ENCODE measurements at places on chromosomes 4 and X. TPM values are rescaled to one million over a fixed set of nuclear protein-coding genes. Genes with fewer than 3 reads are reported as not detected.

Gene PCDH18
- total RNA-seq = 2.8 TPM

Gene FAAH2
- total RNA-seq = 4.8 TPM

DNA sequence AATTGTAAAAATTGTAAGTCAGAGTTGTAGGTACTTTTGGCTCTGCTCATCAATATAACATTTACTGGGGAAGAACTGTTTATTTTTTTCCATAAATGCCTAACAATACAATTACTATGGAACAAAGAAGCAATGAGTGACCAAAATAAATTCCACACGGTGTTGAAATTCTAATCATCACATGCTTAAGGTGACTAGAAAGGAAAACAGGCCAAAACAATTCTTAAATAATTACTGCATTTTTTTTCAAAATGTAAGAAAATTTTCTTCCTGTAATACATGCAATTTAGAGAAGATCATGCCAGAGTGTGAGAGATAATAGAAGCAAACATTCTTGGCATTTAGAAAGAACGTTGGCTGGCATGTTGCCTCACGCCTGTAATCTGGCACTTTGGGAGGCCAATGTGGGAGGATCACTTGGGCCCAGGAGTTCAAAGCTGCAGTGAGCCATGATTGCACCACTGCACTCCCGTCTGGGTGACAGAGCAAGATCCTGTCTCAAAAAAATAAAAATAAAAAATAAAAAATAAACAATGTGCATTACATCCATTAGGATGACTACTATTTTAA lies 22.5 kb downstream of the C4orf46 start:
- ATAC-seq = no peak

Gene SPOCK3
- total RNA-seq = not detected

GRCh38 chr4:73396993-73397972 lies 6.8 kb upstream of the ALB start:
- ATAC-seq = no peak

Gene ADGRG2
- 0.16 TPM for total RNA-seq

Gene PNPLA4
- total RNA-seq = 36.0 TPM

Gene GATA1
- not detected for total RNA-seq

Gene ZMYM3
- total RNA-seq = 8.5 TPM

- peak; percentile 80 for ATAC-seq
These were observed 284.4 kb upstream of the SFRP2 start for GRCh38 chr4:154073107-154073822.

Gene ADH7
- total RNA-seq = 120 TPM

Gene NKAP
- 3.9 TPM for total RNA-seq

- no peak for ATAC-seq
These were observed 25.1 kb upstream of the ANK2 start for GRCh38 chr4:113024388-113024787.

DNA sequence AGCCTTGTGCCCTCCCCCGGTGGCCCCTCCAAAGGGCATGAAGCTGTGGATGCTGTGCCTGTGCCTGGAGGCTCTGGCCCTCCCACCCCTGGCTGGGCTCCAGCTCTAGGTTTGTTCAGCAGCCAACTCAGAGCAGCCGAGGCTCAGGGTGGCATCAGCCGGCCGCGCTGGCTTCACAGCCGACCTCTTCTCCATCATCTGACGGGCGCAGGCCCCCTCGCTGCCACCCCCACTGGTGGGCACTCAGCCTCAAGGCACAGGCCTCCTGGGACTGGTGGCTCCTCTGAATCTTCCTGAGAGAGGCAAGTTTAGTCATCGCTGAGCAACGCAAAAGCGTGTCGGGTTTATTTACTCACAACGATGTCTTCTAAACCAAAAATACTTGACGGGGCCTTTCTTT lies 46.0 kb downstream of the PCGF3 start:
- ATAC-seq = no peak

- ATAC-seq = no peak
These were observed 101.6 kb upstream of the MID1IP1 start for GRCh38 chrX:38699696-38700095.

- ATAC-seq = no peak
These were observed 83.8 kb downstream of the CCKAR start for GRCh38 chr4:26406346-26406975.

- ATAC-seq = no peak
These were observed 193.4 kb upstream of the PACRGL start for GRCh38 chr4:20506827-20507226.

GRCh38 chrX:1023676-1024075 lies 188.8 kb downstream of the CRLF2 start:
- ATAC-seq = no peak

Gene CXCL13
- 9.0 TPM for total RNA-seq

DNA sequence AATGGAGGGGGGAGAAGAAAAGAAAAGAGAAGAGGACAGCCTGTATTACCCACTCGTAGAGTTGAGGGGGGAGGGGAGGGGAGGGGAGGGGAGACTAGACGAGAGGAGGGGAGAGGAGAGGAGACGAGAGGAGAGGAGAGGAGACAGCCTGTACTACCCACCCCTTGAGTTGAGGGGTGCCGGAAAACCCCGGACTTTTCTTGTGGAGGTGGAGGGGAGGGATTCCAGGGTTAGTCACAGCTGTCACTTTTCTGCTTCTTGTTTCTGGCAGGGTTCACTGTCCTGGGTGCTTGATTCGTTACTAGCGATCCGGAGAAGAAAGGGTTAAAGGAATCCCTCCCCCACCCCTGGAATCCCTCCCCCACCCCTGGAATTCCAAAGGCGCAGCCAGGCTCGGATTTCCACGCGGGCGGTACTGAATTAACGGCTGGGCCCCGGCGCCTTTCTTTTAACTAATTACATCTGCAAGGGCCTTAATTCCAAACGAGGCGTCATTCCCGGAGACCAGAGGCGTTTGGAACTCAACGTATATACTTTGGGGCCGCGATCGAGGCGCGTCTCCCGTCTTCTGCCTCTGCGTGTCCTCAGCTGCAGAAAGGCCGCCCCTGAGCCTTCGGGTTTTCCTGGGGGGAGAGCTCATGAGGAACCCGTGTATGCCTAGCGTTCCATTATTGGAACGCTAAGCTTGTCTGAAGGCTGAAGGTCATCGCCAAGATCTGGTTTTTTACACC lies 20.1 kb upstream of the CSF2RA start:
- ATAC-seq = no peak

Gene TMEM47
- 0.92 TPM for total RNA-seq

- no peak for ATAC-seq
These were observed 242.4 kb downstream of the FRAS1 start for GRCh38 chr4:78299565-78299972.

Gene CT47B1
- not detected for total RNA-seq

DNA sequence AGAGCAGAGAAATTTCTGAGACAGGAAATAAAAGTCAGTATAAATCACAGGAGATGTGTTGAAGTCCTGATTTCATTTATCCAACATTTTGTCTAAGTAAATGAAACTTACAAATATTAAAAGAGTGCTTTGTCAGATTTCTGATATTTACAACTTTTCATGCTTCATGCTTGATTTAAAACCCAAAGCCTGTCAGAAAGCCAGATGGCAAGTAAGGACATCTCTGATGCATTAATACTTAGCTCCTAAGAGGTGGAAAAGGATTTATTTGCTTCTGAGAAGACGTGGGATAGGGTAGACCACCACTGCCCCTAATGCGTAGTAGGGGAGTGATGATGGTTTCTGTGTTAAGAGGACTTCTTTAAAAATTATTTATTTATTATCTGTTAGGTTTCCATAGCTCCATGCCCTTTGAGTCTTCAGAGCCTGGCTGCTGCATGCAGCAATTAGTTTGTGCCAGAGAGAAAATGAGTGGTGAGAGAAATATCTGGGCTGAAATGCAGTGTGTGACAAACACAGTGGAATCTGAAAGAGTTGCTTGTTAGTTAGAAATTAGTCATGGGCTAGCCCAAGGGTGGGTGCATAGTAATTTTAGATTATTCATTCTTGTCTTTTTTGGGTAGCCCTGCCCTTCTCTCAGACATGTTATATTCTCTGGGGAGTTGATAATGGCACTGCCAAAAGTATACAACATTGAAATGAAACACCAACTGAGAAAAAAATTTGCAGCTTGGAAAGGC lies 333.8 kb downstream of the C4orf33 start:
- no peak for ATAC-seq

- no peak for ATAC-seq
These were observed 13.2 kb downstream of the HSD17B11 start for GRCh38 chr4:87377816-87378215.

- no peak for ATAC-seq
These were observed 425.6 kb downstream of the IL1RAPL1 start for GRCh38 chrX:29012867-29013266.

DNA sequence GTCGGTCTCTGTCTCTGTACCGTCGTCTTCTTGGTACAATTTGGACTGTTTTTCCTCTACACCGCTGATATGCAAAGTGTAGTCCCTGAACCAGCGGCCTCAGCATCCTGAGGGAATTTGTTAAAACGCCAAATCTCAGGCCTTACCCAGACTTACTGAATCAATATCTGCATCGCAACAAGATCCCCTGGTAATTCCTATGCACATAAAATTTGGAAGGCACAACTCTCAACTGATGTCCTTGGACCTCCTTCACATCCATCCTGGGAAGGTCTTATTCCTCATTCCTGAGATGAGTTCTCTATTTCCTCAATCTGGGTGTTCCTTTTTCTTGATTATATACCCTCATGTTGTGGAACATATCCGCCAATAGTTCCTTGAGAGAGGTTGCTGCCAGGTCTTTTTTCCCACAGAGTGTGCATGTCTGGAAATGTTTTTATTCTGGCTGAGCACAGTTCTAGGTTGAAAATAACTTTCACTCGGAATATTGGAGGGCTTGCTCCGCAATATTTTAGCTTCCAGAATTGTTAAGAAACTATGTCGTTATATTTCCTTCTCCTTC lies 738 bp upstream of the HPF1 start:
- ATAC-seq = no peak

Gene HGFAC
- not detected for total RNA-seq

GRCh38 chr4:80005863-80006262 lies 67.2 kb downstream of the ANTXR2 start:
- peak; percentile 92 for ATAC-seq

DNA sequence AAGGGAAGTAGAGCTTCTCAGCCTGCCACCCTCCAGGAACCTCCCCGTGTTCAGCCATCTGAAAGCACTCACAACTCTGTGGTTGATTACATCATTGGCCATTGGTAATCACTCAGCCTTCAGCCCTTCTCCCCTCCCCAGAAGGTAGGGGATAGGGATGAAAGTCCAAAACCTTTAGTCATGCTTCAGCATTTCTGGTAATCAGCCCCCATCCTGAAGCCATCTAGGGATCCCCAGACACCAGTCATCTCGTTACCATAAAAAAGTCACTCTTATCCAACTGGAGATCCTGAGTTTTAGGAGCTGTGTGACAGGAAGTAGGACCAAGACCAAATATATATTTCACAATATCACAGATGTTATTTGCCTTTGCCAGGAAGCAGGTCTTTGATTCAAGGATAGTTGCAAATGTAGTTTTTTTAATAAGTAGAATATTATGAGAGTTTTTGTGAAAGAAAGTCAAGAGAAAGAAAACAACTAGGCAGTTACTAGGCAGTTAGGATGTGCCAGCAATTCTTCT lies 364.6 kb upstream of the NOCT start:
- ATAC-seq = no peak

Gene RP2
- 8.4 TPM for total RNA-seq

Gene SPANXN4
- not detected for total RNA-seq

Gene GLOD5
- total RNA-seq = 0.52 TPM

Gene WWC2
- 11.1 TPM for total RNA-seq

DNA sequence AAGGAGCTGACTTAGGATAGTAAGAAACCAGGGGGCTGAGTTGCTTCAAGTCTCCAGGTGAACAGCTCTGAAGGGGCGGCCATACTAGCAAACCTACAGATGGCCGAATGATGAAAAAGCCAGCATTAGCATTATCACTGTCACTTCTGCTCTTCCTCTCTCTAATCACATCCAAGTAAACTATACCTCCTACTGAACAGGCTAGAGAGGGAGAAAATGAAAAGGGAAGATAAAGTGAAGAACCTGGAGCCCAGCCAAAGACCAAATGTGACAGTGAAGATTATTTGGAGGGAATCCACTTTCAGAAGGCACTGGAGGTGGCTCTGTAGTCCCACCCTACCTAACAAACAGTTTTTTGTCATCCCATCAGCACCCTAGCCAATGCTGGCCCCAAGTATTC lies 50.4 kb upstream of the PRPS1 start:
- no peak for ATAC-seq

Gene CTAG1B
- total RNA-seq = not detected

GRCh38 chr4:2462218-2462991 lies 6.5 kb upstream of the RNF4 start:
- ATAC-seq = peak; percentile 75

DNA sequence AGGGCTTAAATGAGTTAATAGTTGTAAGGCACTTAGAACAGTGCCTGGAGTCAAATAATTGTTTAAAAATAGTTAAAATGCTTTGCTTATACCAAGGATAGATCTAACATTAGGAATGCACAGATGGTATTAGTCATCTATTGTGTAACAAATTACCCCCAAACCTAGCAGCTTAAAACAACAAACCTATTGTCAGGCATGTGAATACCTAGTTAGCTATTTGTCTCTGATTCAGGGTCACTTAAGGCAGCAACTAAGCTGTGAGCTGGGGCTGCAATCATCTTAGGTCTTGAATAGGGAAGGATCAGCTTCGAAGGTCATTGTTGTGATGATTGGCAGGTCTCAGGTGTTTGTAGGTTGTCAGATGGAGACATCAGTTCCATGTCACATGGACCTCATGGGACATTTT lies 42.4 kb upstream of the AGA start:
- ATAC-seq = peak; percentile 44

DNA sequence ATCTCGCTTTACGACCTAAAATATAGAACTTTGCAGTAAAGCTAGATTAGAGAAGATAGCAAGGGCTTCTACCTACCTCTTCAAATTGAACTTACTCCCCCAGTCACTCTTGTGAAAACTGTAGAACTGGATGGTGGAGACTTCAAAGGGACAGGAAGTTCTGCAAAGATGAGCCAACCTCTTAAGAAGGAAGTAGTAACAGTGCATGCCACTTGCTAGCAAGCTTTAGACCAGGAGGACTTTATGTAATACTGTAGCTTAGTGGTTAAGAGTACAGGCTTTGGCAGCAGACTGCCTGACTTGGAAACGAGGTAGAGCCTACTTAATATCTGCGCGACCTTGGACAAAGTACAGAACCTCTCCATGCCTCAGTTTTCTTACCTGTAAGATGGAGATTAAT lies 27.5 kb upstream of the VBP1 start:
- ATAC-seq = no peak

Data from esophagus mucosa (tissue), 1 donor.